D721Med (cell line): ENCODE measurements at places on chromosomes 4 and X.

DNA sequence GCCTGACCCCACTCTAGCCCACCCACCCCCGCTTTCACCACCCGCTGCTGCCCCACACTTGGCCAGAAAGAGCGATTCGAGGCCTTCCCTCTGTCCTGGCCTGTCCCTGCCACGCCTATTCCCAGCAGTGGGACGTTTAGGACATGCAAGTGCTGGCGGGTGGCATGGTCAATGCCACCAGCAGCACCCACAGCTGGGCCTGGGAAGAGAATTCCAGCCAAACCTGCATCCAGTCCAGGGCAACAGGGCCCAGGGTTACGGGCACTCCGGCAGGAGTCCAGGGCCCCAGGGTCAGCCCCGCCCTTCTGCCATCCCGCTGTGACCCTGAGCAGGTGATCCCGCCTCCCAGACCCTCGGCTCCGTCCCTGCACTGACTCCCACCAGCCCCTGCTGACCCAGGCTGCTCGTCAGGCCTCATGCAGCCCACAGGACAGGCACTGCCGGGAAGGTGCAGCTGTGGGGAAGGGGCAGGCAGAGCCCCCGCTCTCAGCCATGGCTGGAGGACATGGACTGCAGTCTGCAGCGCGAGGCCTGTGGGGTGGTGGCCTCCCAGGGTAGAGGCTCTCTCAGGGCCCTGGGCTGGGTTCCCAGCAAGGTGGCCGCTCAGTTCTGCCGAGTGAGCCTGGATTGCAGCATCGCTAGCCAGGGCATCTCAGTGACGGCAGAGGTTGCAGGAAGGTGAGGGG lies 6.8 kb upstream of the HTRA3 start:
- DNase-seq = no peak

DNA sequence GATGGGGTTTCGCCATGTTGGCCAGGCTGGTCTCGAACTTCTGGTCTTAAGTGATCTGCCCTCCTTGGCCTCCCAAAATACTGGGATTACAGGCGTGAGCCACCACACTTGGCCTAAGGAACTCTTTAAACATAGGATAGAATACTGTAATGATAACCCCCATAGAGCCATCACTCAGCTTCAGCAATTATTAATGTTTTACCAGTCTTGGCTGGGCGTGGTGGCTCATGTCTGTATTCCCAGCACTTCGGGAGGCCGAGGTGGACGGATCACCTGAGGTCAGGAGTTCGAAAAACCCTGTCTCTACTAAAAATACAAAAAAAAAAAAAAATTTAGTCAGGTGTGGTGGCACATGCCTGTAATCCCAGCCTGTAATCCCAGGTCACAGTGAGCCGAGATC lies 15.1 kb downstream of the EIF2S3 start:
- no peak for DNase-seq

- DNase-seq = no peak
Observed at GRCh38 chr4:142721187-142721586, 124.9 kb downstream of the INPP4B start.

- no peak for DNase-seq
Observed at GRCh38 chrX:121106484-121107235, 59.2 kb downstream of the GLUD2 start.

GRCh38 chr4:20095805-20096541 lies 155.7 kb upstream of the SLIT2 start:
- no peak for DNase-seq

DNA sequence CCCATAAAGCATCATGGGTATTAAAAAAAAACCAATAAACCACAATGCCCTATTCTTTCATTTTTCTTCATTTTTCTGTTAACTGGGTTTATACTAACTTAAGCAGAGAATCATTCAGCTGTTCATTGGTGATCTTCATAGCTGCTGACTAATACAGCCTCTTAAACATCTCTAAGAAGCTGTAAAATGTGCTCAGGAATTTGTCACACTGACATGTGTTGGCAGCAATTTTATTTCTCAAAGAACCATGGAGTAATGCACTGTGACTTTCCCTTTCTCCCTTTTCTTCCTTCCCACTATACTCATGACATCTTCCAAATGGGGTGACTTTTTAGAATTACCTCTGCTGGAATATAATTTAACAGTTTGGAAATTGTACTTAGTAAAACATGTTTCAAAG lies 315.4 kb downstream of the ANTXR2 start:
- no peak for DNase-seq

- no peak for DNase-seq
Observed at GRCh38 chr4:83013420-83013867, 2.8 kb upstream of the LIN54 start.

DNA sequence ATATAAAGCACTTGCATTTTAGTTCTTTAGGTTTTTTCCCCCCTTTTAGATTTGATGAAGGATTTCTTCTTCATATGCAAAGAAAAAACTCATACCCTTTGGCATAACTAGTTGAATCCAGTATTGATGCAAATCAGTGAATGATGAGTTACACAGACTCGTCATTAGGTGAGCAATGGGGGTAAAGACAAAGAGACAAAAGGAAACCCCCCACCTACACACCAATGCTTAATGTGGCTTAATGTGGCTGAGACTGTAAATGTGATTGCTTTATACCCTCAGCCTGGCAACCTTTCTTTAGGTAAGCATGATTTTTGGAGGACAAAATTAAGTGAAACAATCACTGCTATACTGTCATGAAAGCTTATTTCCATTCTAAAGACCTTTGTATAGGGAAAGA lies 39.5 kb downstream of the CD40LG start:
- no peak for DNase-seq

DNA sequence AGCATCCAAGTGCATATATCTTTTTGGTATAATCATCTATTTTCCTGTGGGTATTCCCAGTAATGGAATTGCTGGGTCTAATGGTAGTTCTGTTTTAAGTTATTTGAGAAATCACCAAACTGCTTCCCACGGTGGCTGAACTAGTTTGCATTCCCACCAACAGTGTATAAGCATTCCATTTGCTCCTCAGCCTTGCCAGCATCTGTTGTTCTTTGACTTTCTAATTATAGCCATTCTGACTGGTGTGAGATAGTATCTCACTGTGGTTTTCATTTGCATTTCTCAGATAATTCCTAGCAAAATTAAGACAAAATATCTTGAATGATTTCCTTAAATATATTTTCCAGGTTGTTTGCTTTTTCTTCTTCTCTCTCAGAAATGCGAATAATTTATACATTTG lies 341.1 kb downstream of the GBA3 start:
- no peak for DNase-seq

- no peak for DNase-seq
Observed at GRCh38 chr4:147764337-147764736, 32.4 kb downstream of the ARHGAP10 start.

GRCh38 chrX:124534536-124534935 lies 188.2 kb downstream of the SH2D1A start:
- no peak for DNase-seq

- DNase-seq = no peak
Observed at GRCh38 chr4:101218346-101218745, 129.0 kb downstream of the PPP3CA start.

DNA sequence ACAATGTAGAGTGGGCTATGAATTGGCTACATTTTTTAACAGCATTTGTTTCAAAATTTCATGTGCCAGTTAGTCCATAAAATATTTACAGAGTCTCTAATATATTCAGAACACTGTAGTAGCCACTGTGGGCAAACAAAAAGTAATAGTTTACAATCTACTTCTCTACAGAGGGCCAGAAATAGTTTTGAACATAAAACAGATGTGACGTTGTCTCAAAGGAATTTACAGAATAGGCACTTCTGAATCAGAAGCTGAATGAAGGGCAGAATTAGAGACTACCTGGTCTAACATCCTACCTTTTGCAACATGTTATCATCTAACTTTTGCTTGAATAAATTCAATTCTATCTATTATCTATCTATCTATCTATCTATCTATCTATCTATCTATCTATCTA lies 811.9 kb upstream of the EPHA5 start:
- no peak for DNase-seq

GRCh38 chr4:36854554-36854953 lies 390.0 kb upstream of the NWD2 start:
- no peak for DNase-seq

GRCh38 chrX:17183566-17183965 lies 191.4 kb upstream of the NHS start:
- DNase-seq = no peak

DNA sequence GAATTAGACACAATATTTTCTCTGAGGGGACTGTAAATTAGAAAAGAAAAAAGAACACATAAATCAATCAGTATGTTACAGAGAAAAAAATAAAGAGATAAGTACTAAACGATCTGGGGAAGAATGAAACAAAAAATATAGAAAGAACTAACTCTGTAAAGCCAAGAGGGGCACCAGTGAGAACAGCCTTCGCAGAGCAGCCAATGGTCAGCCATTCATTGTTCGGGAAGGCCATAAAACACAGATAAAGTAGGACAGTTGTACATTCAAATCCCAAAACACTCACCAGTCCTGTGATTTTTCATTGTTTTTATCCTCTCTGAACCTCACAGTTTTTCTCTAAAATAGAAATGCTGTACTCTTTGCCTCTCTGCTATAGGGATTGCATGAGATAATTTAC lies 127.9 kb downstream of the NEK1 start:
- no peak for DNase-seq

DNA sequence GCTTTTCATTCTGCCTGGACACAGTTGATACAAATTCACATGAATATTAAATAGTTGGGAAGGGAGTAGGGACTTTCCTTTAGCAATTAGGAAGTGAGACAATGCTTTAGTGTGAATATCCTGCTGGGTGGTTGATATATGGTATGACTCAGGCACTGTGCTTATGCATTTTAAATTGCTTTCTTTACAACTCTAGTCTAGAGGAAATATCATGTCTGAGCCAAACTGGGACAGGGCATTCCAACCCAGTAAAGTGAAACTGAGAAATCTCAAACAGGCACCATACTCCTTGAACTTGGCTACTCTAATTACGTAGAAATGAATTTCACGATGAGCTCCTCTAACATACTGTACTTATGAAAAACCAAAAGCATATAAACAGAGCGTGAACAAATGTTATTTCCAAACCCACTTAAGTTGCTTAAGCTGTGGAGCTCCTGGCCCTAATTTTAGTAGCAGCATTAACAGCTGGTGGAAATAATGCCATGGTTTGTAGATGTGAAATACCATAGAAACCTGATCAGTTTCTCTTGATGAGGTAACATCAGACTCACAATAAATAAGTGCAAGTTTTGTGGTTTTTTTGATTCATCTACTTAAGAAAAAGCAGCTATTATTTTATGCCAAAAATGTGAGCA lies 242.9 kb upstream of the GK2 start:
- no peak for DNase-seq
